ENCODE measurements at places on chromosomes 1 and 21. TPM values are rescaled to one million over a fixed set of nuclear protein-coding genes. Genes with fewer than 3 reads are reported as not detected.

DNA sequence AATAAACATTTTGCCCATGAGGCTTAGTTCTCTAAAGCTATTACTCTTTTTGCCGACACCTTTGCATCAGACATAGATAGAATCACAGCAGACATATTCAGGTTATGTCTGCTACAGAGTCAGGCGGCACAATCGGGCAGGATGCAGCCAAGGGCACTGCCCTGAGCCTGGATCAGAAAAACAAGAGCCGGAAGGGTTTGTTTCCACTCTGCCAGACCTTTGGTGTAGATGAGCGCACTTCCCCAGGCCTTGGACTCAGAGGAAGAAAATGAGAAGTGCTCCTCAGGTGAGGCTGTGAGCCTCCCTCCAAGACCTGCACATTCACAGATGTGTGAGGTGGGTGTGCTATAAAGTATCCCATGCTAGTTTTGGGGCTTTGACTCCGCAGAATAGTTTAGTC lies 43.7 kb downstream of the GNG12 start:
- no peaks in the 10 kb centered on the region for H3K36me3 ChIP-seq
- no peak overlapping the region for H3K4me3 ChIP-seq
- H3K27me3 ChIP-seq, result no peaks in the 10 kb centered on the region
- no peak for DNase-seq
- H3K27ac ChIP-seq, result no peak overlapping the region
- no peaks in the 10 kb centered on the region for H3K4me1 ChIP-seq

GRCh38 chr1:95991787-95992520 lies 729.6 kb upstream of the PTBP2 start:
- DNase-seq, result no peak
- H3K4me3 ChIP-seq, result no peak overlapping the region
- H3K27me3 ChIP-seq, result no peaks in the 10 kb centered on the region
- H3K4me1 ChIP-seq, result no peaks in the 10 kb centered on the region

DNA sequence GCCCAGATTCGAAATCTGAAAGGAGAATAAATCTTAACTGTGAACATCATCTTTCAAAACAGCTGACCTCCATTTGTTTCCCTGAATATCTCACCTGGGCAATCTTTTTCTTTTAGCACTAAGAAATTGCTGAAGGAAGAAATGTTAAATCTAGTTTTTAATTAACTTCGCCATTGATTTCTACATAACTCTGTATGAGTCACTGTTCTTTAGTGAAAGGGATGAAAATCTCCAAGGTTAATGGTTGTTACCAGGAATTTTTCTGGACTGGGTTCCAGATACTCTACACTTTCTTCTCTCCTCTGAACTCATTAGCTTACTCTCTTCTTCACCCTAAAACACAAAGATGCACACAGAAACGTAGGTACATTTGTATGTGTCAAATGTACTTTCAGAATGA lies 235.7 kb downstream of the BACH1 start:
- no peak overlapping the region for H3K27ac ChIP-seq
- DNase-seq, result no peak
- no peak overlapping the region for H3K4me3 ChIP-seq
- no peaks in the 10 kb centered on the region for H3K36me3 ChIP-seq

GRCh38 chr1:212013672-212014071 lies 21.7 kb downstream of the INTS7 start:
- peaks cover 31% of the 10 kb centered on the region for H3K36me3 ChIP-seq
- H3K27me3 ChIP-seq, result no peaks in the 10 kb centered on the region
- H3K4me3 ChIP-seq, result no peak overlapping the region
- DNase-seq, result peak; percentile 21
- peaks cover 10% of the 10 kb centered on the region for H3K4me1 ChIP-seq

GRCh38 chr1:162605225-162605927 lies 26.9 kb upstream of the DDR2 start:
- peaks cover 13% of the 10 kb centered on the region for H3K36me3 ChIP-seq
- H3K4me3 ChIP-seq, result no peak overlapping the region
- H3K27me3 ChIP-seq, result no peaks in the 10 kb centered on the region
- H3K27ac ChIP-seq, result no peak overlapping the region
- no peak for DNase-seq

GRCh38 chr1:43065191-43065590 lies 106.5 kb upstream of the SLC2A1 start:
- H3K27me3 ChIP-seq, result no peaks in the 10 kb centered on the region
- no peak overlapping the region for H3K4me3 ChIP-seq
- H3K36me3 ChIP-seq, result no peaks in the 10 kb centered on the region
- peaks cover 62% of the 10 kb centered on the region for H3K4me1 ChIP-seq
- no peak overlapping the region for H3K27ac ChIP-seq

DNA sequence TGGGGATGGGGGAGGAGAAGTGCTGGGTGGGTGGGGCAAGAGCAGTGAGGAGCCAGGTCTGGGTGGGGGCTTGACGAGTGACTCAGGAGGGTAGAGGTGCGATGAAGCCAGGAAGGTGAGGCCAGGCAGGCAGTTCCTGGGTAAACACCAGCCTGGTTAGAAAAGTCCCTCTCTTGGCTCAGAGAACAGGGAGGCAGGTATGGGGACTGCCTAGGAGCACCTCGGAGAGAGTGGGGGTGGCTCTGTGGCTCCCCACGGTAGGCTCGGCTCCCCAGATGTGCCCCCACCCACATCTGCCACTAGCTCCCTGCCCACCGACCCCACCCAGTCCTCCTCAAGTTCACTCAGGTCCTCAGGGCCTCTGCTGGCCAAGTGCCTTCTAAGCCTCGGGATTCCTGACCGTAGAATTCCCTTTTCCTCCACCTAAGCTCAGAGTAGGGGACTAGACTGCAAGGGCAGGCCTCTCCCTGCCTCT lies 1.2 kb downstream of the HSPG2 start:
- H3K27ac ChIP-seq, result peak overlapping the region; percentile 58
- H3K4me3 ChIP-seq, result peak overlapping the region; percentile 78
- H3K4me1 ChIP-seq, result peaks cover 91% of the 10 kb centered on the region
- no peak for DNase-seq
- peaks cover 3% of the 10 kb centered on the region for H3K27me3 ChIP-seq

GRCh38 chr1:154848983-154849382 lies 21.1 kb downstream of the KCNN3 start:
- no peaks in the 10 kb centered on the region for H3K36me3 ChIP-seq
- no peak for DNase-seq
- H3K4me1 ChIP-seq, result no peaks in the 10 kb centered on the region
- no peak overlapping the region for H3K4me3 ChIP-seq
- H3K27me3 ChIP-seq, result peaks cover 5% of the 10 kb centered on the region
- H3K27ac ChIP-seq, result no peak overlapping the region

DNA sequence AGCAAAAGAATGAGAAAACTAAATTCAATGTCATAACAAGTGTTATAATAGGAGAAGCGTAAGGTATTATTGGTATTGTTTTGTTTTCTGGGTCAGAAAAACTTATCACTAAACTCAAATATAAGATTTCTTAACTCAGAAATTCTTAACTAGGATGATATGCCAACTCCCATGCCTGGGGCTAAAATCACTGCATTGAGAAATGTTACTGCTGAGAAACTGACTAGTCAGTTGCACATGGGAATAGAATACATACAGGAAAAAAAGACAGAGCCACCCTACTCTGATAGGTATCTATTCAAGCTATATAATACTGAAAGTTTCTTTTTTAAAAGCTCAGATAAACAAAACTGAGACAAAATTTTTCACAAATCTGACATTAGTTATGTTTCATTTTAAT lies 56.3 kb downstream of the PRPF38A start:
- no peak for DNase-seq
- no peaks in the 10 kb centered on the region for H3K36me3 ChIP-seq
- H3K4me3 ChIP-seq, result no peak overlapping the region
- no peaks in the 10 kb centered on the region for H3K27me3 ChIP-seq

GRCh38 chr1:25924454-25924853 lies 18.2 kb upstream of the STMN1 start:
- H3K4me1 ChIP-seq, result peaks cover 22% of the 10 kb centered on the region
- H3K4me3 ChIP-seq, result no peak overlapping the region
- no peaks in the 10 kb centered on the region for H3K36me3 ChIP-seq
- DNase-seq, result no peak

- H3K4me3 ChIP-seq, result no peak overlapping the region
- H3K4me1 ChIP-seq, result no peaks in the 10 kb centered on the region
- no peaks in the 10 kb centered on the region for H3K27me3 ChIP-seq
These were observed 28.0 kb upstream of the FOXO6 start for GRCh38 chr1:41333146-41333784.

DNA sequence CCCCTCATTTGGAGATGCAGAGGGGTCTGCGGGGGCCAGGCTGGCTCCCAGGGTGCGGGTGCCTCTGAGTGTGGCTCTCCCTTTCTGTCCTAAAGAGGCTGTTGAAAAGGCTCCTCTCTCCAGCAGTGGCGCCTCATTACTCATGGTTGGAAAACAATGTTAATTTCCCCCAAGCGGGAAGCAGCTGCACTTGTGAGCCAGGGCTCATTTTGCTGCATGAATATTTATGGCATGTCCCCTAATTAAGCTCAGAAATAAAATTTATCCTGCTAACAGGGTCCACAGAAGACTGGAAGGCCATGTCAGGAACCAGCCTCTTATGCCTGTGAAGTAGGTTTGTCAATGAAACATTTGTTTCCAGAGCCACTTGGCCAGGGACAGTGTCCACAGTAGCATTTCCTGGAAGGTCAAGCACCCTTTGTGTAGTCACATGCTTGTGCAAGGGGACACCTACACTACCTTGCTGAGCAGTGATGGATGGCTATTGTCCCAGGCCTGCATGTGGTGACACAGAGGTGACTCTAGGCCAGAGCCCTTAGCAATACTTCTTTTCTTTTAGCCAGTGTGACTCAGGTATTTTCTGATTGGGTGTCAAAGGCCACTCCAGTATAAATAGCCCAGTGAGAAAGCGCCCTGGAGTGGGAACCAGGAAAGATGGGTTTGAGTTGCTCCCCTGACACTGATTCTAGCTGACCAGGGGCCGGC lies 259.0 kb downstream of the FOXD2 start:
- DNase-seq, result peak; percentile 74
- peaks cover 23% of the 10 kb centered on the region for H3K4me1 ChIP-seq
- no peak overlapping the region for H3K4me3 ChIP-seq
- no peak overlapping the region for H3K27ac ChIP-seq
- peaks cover 26% of the 10 kb centered on the region for H3K27me3 ChIP-seq

GRCh38 chr21:35882791-35883240 lies 177.5 kb downstream of the SETD4 start:
- peak; percentile 48 for DNase-seq
- H3K4me3 ChIP-seq, result no peak overlapping the region
- no peaks in the 10 kb centered on the region for H3K36me3 ChIP-seq
- H3K27ac ChIP-seq, result no peak overlapping the region
- H3K27me3 ChIP-seq, result no peaks in the 10 kb centered on the region
- peaks cover 10% of the 10 kb centered on the region for H3K4me1 ChIP-seq

DNA sequence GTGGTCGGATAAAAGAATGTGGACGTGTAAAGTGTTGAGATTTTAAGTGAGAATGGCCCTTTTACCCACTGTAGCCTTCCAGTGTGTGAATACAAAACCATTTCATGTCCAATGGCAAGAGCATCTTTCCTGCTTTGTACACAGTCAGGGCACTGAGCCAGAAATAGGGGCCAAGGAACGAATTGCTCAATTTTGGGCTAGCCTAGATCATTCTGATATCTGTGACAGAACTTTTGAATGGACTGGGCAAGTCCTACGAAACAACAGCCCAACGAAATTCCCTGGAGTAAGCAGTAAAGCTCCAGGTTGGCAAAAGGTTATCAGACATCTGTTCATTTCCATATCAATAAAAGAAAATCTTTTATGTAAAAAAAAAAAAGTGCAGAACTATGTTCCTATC lies 5.5 kb downstream of the KIF26B start:
- no peaks in the 10 kb centered on the region for H3K36me3 ChIP-seq
- H3K4me3 ChIP-seq, result no peak overlapping the region
- DNase-seq, result no peak
- peaks cover 19% of the 10 kb centered on the region for H3K4me1 ChIP-seq

DNA sequence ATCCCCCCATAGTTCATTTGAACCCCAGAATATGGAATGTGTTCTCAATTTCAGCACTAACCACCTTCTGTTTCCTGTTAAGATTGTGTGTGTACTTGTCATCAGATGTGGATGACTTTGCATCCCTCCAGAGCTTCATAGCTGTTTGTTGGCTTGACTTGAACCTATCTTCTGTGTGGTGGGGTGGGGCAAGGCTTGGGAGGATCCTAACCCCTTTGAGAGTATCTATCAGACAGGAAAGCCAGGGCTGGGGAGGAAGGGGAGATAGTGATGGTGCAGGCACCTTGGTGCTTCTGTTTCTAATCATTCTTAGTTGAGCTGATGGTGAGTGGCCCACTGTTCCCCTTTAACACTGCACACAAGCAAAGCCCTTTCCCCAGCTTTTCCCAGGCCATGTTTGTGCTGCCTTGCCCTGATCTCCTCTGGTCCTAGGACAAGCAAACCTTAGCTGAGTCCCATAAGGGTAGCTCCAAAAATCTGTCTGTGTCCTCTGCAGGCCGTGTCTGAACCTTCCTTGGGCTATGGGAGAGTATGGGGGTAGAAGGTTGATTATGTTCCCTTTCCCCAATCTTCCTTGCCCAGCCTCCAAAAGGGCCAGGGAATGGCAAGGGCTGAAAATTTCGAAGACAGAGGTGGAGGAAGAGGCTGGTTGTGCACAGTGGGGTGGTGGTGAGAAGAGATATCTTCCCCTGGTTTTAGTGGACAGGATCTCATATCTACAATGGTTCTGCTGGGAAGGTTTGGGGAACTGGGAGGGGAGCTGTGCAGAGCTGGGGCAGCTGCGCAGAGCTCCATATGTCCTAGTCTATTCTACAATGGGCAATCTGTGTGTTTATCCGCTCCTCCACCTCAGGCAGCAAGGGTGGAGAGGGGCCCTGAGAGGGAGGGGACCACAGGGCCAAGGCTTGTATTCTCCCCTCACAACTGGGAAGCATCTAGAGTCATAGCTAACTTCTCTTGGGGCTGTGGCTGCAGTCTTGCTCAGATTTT lies 1.4 kb downstream of the NHLH1 start:
- no peak for DNase-seq
- no peak overlapping the region for H3K4me3 ChIP-seq
- no peaks in the 10 kb centered on the region for H3K27me3 ChIP-seq
- H3K4me1 ChIP-seq, result peaks cover 9% of the 10 kb centered on the region

GRCh38 chr21:39041816-39042215 lies 141.4 kb downstream of the PSMG1 start:
- no peak for DNase-seq
- peaks cover 18% of the 10 kb centered on the region for H3K4me1 ChIP-seq
- no peaks in the 10 kb centered on the region for H3K36me3 ChIP-seq
- no peak overlapping the region for H3K27ac ChIP-seq

DNA sequence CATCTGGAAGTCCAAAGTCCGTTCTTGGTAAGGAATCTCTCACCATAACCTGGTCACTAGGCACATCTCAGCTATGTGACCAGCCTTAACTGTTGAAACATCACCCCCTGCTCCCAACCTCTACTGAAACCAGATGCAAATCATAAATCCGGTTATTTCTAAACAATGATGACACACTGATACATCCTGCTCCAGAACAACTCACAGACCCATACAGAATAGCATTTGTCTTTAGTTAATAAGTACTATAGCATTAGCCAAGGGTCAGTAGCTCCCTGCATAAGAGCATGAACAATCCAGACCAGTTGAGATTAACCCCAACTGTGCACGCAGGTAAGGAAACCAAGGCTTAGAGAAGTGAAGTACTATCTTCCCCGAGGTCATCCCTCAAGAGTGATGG lies 38.0 kb upstream of the KCTD3 start:
- no peaks in the 10 kb centered on the region for H3K36me3 ChIP-seq
- H3K4me3 ChIP-seq, result no peak overlapping the region
- no peaks in the 10 kb centered on the region for H3K4me1 ChIP-seq

The METTL25B gene
- 8.1 TPM for total RNA-seq

The MLLT11 gene
- 0.22 TPM for total RNA-seq

The HSD3B1 gene
- not detected for total RNA-seq

The CNN3 gene
- total RNA-seq, result 223 TPM

The DPT gene
- not detected for total RNA-seq

The SLC22A15 gene
- 0.27 TPM for total RNA-seq

The PCSK9 gene
- 31.2 TPM for total RNA-seq

The OR2M3 gene
- total RNA-seq, result not detected

The PUSL1 gene
- 21.7 TPM for total RNA-seq

The ADORA1 gene
- 0.11 TPM for total RNA-seq

The TINAGL1 gene
- 24.7 TPM for total RNA-seq

Data from HepG2 (cell line).